Uterus (tissue), 4 donors: ENCODE measurements at places on chromosomes 3 and 15.

GRCh38 chr3:128040660-128041059 lies 11.6 kb upstream of the SEC61A1 start:
- DNase-seq = no peak

- no peak for DNase-seq
Observed at GRCh38 chr15:42035435-42035761, 14.6 kb upstream of the PLA2G4E start.

DNA sequence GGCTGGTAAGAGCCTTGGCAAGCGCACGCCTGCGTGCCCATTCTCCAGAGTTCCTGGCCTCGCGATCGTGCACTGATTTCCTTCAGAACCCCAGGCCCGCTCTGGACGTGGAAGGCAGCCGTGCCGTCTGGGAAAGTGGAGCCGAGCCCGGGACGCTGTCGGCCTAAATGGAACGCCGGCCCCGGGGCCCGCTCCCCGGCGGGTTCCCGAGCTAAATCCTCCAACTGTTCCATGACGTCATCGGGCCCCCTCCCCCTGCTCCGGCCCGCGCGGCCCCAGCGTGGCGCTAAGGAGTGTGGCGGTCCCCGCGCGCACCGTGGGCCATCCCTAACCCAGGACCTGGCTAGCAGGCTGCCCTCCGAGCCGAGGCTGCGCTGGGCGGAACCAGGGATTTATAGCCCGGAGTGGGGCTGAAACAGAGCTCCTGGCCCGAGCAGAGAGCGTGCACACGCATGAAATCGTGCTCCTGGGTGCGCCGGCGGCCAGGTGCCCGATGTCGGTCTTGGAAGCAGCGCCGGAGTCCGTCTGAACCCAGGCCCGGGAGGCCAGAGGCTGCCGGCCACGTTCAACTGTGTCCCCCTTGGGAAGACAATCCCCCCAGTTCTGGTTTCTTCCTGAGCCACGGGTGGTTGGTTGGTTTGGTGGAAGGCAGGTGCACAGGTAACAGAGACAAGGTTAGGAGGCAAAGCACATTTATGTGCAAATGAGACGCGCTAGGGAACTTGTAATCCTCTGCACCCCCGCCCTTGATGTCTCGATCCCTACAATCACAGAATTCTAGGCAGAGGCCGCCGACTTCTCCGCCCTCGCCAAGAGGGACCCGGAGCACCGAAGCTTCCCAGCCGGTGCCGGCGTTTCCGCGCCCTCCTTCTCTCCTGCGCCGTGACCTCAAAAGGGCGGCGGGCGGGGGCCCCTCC lies 84.9 kb upstream of the ETV5 start:
- DNase-seq = no peak

GRCh38 chr3:184539801-184540435 lies 21.7 kb upstream of the EPHB3 start:
- DNase-seq = no peak

DNA sequence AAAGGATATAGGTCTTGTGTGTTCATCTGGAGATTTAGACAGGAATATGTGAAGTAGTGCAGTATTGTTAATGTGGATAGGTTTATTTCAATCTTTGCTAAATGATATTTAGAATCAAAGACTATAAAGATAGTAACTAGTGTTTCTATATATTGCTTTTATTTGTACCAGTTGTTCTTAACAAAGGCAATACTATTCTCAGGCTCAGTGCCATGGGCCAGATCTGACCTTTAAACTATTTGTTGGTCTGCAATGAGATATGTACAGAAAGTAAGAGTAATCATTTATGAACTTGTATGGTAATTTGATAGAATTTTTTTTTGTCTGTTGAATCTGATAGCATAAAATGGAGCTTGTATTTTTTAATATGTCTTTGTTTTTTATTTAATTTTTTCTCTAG lies 146.7 kb upstream of the AZI2 start:
- no peak for DNase-seq

GRCh38 chr15:45469441-45469840 lies 53.1 kb downstream of the SLC30A4 start:
- DNase-seq = no peak

- DNase-seq = no peak
Observed at GRCh38 chr15:51620641-51621040, 1.9 kb downstream of the DMXL2 start.

DNA sequence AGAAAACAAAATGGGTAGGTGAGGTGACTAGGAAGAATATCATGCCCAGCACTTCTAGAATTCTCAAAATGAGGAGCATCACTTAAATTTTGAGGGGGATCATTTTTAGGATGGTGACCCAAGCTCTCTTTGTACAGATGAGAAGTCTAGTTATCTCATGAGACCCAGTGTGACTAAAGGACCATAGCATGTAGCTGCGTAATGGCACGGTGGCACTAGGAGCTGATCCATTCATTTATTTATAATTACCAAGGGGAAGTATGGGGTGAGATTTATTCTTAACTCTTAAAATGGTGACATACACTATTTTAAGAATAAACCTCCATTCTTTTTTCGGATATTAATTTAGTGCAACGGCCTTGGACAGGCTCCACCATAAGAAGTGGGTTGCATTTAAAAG lies 8.3 kb downstream of the IQGAP1 start:
- no peak for DNase-seq

GRCh38 chr3:57627976-57628375 lies 30.8 kb upstream of the ARF4 start:
- no peak for DNase-seq
